ENCODE measurements at places on chromosomes 2 and 18.
A peak's percentile ranks its signal among the peaks of the same experiment; 100 is the strongest.

DNA sequence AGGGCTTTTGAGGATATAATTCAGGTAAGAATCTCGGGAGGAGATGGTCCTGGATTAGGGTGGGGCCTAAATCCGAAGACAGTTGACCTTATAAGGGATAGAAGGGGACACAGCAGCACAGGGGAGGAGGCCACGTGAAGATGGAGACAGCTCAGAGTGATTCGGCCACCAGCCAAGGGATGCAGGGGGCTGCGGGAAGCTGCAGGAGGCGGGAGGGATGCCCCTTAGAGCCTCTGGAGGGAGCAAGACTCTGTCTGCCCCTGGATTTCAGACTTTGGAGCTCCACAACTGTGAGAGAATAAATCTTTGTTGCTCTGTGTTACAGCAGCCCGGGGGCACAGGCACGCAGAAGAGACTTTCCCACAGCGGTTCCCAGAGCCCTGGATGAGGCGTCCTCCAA, 143.7 kb downstream of the ASB1 start:
- DNase-seq, result no peak

- no peak for DNase-seq
Measured at GRCh38 chr18:50162486-50163304, 32.3 kb downstream of the MYO5B start.

GRCh38 chr2:191322828-191323506, 77.8 kb downstream of the MYO1B start:
- no peak for DNase-seq

GRCh38 chr2:232611559-232612218, 21.7 kb upstream of the EFHD1 start:
- peak; percentile 43 for DNase-seq

DNA sequence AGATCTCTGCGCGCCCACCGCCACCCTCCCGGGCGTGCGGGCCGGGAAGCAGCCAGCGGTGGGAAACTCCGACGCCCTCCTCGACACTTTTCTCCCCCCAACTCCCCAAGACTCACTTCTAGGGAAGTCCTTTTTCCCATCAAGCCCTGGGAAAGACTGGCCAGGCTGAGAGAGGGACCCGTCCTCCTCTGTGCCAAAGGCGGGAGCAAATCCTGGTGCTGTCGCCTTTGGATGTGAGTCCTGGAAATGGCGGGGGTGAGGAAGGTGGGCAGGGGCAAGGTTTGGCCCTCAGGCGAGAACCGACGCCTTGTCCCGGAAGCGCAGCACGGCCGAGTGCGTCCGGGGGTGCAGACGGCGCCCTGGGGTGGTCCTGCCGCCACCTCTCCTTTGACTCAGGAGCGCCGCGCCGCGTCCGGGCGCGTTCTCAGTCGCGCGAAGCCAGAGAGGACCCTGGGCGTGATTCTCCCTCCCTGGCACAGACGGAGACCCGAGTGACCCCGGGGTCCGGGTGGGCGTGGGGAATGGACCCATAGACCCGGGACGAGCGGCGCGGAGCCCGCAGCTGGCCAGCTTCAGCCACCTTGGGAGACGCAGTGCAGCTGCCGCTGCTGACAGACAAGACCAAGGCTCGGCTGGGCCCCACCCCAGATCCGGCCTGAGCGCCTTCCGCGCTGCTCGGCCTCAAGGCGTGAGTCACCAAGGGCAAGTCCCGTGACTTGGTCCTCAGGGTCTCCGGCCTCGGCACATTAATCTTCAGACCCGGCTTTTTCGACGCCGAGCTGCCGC, 3.5 kb upstream of the LBX2 start:
- DNase-seq, result no peak

GRCh38 chr18:60554967-60555366, 182.4 kb upstream of the MC4R start:
- no peak for DNase-seq

DNA sequence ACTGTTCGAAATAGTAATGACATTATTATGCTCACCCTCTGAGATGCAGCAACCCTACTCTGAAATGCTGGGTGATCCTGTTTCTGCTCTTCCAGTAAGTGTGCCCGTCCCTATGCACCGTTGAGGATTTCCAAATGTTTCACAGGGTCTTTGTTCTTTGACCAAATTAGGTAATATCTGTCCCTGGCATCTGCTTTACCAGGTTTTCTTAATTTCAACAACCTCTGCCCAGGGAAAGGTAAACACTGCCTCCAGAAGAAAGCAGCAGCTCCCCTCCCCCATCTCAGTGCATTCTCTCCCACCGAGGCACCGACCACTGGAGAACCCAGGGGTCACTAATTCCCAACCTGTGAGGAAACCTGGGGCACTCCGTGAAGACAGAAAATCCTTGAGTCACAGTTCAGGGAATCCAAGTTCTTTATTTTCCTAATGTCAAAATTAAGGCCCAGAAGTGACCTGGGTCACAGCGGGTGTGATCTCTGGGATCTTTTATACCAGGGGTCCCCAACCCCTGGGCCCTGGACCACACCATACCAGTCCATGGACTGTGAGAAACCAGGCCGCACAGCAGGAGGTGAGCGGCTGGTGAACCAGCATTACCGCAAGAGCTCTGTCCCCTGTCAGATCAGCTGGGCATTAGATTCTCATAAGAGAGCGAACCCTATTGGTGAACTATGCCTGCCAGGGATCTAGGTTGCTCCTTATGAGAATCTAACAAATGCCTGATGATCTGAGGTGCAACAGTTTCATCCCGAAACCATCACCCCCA, 1.2 kb upstream of the GRB14 start:
- no peak for DNase-seq

DNA sequence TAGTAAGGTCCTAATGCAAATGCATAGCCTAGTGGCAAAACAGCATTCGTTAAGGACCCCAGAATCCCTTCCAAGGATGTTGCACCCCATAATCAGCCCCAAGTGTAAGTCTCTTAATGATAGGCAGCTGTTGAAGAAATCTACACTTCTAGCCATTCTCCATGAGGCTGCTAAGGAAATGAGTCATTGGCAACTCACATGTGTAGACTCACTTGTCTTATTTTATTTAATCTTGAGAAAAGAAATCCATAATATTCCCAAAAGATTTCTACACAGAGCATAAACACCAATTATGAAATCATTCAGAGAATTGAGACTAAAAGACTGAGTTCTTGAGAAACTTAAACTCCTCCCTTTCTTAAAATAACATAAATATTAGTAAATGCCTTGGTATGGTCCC, 52.4 kb downstream of the AKAIN1 start:
- no peak for DNase-seq

GRCh38 chr2:124211461-124211860, 186.4 kb downstream of the CNTNAP5 start:
- no peak for DNase-seq

- no peak for DNase-seq
Measured at GRCh38 chr18:75607701-75608100, 180.2 kb upstream of the SMIM21 start.

GRCh38 chr2:175450029-175450760, 268.7 kb upstream of the ATP5MC3 start:
- DNase-seq, result no peak

- no peak for DNase-seq
Measured at GRCh38 chr2:86489542-86489941, 48.4 kb downstream of the KDM3A start.

DNA sequence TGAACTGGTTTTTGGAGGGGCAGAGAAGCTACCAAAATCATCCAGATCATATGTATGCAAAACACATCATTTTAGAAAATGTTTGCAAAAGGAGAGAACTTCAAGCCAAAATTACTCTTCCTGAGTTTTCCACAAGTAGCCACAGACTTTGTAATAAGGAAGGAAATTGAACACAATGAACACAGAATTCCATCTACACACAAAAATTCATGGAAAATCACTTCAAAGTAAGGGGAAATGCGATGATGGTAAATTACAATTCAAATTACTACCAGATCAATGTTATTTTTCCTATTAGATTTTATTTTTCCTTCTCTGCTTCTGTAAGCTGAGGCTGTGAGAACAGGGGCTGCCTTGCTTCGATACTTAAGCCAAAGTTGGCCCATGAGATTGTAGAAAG, 172.1 kb upstream of the ARL4C start:
- DNase-seq, result no peak

- DNase-seq, result peak; percentile 72
Measured at GRCh38 chr2:136378712-136379595, 261.0 kb upstream of the CXCR4 start.

DNA sequence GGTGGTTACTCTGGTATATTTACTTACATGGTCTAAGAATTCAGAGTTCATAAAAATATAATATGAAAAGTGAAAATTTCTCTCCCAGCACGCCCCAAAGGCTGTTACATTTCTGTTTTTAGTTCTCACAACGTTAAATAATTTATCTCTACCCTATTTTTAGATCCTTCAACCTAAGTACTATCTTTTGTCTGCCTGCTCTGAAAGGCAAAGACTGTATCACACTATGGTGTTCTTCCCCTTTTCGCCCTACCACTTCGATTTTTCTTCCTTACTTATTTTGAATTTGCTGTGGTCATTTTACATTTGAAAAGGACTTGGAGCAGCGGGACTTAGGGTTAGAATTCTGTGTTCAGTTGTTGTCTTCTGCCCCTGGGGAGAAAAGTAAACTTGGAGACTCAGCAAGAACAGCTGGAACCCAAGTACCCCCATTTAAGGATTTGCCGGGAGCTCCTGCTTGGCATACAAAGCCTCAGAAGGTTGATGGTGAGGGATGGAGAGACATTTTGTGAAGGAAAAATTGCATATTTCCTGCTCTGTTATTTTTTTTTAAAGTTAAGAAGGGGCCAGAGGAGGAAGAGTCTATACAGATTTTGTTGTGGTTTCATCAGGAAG, 19.0 kb downstream of the ADAM23 start:
- no peak for DNase-seq

GRCh38 chr18:13562494-13563029, 163.8 kb downstream of the FAM210A start:
- DNase-seq, result peak; percentile 87

- no peak for DNase-seq
Measured at GRCh38 chr2:224175538-224175937, 136.5 kb upstream of the SERPINE2 start.

- DNase-seq, result no peak
Measured at GRCh38 chr2:152562198-152562884, 154.9 kb downstream of the PRPF40A start.

GRCh38 chr2:109239720-109240119, 110.7 kb downstream of the SH3RF3 start:
- DNase-seq, result no peak

- no peak for DNase-seq
Measured at GRCh38 chr18:57794951-57795728, 8.0 kb downstream of the ATP8B1 start.

DNA sequence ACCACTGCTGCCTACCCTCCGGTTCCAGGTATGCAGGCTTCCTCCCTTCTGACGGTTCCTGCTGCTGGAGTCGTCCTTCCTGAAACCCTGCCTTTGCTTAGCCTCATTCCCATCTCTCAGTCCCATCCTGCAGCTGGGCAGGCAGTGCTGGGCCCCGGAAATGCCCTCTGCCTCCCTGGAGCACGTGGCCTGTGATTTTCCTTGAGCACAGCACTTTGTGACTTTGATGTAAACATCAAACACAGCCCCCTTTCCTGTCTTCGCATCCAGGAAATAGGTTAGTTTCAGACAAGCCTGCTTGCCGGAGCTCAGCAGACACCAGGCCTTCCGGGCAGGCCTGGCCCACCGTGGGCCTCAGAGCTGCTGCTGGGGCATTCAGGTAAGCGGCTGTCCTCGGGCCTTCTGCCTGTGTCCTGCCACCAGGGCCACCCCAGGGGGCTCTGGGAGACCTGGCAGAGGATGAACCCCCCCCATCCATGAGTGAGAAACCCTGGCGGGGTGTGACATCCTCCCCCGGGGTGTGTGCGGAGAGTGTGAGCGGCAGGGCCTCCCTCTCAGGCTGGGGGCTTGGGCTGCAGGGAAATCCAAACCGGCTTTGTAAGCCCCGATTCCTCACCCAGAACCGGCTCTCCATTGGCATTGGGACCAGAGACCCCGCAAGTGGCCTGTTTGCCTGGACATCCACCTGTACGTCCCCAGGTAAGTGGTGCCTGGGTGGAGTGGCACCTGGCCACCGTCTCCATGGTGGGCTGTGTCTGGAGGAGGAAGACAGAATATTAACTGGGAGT, at the start of gene ZAP70:
TSS of gene ZAP70 (plus strand) at position 281 of the 788 bp plus-strand sequence. CDS start 10,461 bp downstream, outside the sequence.
- DNase-seq, result no peak

GRCh38 chr2:105394951-105395611, 3.8 kb downstream of the FHL2 start:
- DNase-seq, result no peak

All from stimulated activated CD4-positive, alpha-beta T cell treated with anti-CD3 and anti-CD28 coated beads, Interleukin-15, amount 100 ng/mL, for 48 hours (primary cell).